ENCODE measurements at places on chromosomes 5 and 9.
A peak's percentile ranks its signal among the peaks of the same experiment; 100 is the strongest.

DNA sequence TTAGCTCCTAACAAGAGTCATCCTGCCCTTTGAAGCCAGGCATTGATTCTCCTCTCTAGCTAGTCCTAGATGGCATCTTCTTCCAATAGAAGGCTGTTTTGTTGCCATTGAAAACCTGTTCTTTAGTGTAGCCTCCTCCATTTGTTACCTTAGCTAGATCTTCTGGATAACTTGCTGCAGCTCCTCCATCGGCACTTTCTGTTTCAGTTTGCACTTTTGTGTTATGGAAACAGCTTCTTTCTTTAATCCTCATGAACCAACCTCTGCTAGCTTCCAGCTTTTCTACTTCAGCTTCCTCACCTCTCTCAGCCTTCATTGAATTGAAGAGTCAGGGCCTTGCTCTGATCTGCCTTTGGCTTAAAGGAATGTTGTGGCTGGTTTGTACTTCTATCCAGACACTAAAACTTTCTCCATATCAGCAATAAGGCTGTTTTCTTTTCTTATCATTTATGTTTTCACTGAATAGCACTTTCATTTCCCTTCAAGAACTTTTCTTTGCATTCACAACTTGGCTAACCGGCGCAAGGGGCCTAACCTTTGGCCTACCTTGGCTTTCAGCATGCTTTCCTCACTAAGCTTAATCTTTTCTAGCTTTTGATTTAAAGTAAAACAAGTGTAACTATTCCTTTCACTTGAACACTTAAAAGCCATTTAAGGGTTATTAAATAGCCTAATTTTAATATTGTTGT is 166.5 kb upstream of the SLC12A2 start:
- no peak for DNase-seq

DNA sequence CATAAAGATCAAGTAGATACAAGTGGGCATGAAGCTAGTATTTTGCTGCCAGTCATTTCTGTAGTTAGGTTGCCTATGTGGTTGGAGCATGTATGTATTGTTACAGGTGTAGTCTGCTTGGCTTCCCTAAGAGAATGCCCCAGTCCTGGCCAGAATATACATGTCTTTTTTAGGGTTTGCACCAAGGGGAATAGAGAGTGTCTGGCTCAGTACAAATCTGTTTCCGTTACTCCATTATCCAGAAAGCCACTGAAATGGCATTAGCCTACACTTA is 23.2 kb downstream of the TGFBR1 start:
- no peak for DNase-seq

DNA sequence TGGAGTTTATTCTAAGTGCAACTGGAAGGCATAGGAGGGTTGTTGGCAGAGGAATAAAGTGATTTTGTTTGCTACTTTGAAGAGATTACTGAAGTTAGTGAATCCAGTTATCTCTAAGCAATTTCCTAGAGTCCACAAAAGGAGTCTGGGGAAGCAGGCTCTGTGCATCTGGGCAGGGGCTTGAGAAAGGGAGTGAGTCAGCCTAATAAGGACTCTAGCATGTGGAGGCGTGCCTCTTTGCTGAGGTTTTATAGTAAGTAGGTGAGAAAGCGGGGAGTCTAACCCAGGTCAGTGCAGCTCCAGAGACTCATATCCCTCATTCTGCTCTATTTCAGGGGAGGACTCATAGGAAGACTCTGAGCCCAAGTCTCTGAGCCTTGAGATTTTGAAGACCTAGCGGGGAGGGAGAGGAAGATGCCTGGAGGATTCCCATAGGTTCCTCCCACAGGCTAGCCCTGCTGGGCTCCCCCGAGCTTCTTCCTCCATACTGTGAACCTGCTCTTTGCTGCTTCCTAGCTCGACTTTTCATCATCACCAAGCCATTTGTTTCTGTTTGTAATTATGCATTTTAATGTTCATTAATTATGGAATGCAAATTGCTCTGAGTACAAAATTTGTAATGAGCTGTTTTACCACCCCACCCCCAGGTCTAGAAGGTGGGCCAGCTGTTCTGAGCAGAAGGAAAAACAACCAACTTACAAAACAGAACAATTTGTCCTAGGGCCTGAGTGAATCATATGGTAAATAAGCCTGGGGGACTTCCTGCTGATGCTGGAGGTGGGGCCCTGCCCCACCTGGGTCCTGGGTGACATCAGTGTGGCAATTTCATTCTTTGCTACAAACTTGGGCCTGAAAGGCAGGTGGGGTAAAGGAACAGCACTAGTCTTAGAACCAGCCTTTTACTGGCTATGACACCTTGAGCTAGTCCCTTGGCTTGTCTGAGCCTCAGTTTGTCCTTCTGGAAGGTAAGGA is 150.2 kb downstream of the TRIM32 start:
- DNase-seq: no peak

DNA sequence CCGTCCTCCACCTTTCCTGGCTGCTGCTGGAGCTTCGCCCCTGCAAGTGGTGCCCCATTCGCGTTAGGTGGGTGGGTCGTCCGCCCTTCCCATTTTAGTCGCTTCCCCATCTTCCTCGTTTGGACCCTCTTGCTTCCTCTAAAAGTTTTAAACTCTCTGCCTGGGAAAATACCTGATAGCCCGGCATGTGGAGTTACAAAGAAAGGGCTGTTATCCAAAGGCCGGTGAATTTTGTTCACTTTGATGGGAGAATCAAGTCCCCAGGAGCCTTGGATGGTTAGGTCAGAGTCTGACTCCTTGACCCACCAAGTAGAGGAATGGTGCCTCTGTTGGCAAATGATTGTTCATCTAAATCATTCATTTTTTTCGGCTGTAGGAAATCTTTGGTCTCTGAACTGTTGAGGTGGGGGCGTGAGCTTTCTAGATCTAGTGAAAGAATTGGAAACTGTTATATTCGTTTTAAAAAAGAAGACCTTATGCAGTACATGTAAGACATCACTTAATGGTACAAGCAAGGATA is 29.5 kb upstream of the APC start:
- no peak for DNase-seq

DNA sequence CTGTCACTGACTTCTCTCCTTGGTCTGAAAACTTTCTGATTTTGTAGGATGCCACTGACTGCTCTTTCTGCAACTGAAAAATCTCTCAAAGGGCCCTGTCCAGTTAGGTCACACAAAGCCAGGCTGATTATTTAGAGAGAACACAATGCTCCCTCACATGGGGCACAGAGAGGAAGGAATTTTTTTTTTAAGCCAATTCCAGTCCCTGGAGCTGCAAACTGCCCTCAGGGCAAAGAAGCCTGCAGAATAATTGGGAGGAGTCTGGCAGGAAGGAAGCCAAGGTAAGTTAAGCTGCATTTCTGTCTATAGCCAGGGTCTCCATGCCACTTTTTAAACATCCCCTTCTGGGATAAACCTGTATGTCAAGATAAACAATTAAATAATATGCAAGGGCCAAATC is 305.5 kb downstream of the ZSWIM6 start:
- DNase-seq: peak; percentile 43

DNA sequence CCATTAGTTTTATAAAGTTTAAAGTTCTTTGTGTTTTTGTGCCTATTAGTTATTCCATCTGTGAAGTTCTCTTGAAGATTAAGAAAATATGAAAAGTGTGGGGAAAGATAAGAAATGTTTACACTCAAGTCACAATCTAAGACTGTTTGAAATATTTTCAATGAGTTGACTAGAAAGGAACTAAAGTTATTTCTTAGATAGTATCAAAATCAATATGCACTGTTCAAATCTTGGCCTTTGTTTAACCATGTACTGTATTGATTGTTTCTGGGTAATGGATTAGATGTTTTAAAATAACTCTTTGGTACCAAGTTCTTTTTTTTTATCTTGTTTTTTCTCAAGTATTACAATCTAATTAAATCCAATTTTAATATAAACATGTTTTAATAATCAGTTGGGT is 46.0 kb downstream of the SMC5 start:
- no peak for DNase-seq

- DNase-seq: no peak
Measured at GRCh38 chr9:89508951-89509615, 11.2 kb upstream of the SEMA4D start.

DNA sequence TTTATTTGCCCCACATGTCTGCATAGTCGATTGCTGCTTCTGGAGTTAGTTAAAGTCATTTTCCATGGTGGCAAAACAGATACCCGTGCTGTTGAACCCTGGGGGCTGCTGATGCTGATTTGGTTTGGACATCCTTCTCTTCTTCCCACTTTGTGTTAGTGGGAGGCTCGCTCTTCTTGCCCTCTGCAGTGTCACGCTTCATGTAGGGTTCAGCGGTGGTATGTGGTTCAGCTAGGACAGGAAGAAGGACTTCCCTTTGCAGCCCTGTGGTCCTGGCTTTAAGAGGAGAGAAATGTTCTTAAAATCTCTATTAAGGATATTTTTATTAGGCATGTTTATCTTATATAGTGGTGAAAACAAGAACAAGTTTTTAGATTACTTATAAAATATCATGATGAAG is 36.2 kb downstream of the SLC36A1 start:
- DNase-seq: no peak

- no peak for DNase-seq
Measured at GRCh38 chr5:59792983-59793585, 100.4 kb downstream of the PDE4D start.

- no peak for DNase-seq
Measured at GRCh38 chr5:135364421-135365262, 34.4 kb downstream of the MACROH2A1 start.

DNA sequence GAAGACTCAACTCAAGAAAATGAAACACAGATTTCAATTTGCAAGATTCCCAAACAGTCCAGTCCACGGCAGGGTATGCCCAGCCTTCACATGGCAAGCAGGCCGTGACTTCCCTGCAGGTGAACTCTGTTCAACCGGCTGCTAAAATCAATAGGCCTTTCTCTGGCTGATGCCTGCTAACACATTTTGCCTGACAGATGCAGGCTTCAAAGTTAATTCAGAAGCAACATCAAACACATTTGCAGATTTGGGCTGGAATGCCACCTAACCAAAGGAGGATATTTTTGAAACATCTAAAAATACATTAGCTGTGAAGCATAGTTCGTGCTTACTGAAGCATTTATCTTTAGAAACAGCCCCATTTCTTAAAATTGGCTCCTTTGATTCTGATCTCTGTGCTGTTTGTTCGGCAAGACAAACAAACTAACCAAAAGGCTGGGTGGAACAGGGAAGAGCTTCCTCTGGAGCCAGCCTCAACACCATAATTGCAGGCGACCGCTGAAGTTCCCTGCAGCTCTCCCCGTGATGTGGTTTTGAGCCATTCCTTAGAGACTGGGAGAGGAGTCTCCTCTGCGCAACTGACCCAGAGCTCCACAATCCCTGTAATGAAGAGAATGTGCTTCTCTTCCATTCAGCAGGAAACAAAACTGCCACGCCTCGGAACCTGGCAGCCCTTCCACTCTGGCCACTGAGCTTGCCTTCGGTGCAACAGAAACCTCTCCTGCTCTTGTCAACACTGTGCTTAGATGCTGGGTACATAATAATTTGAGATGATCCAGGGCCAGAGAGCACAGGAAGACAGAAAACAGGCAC is 126.5 kb downstream of the MYO10 start:
- DNase-seq: no peak

DNA sequence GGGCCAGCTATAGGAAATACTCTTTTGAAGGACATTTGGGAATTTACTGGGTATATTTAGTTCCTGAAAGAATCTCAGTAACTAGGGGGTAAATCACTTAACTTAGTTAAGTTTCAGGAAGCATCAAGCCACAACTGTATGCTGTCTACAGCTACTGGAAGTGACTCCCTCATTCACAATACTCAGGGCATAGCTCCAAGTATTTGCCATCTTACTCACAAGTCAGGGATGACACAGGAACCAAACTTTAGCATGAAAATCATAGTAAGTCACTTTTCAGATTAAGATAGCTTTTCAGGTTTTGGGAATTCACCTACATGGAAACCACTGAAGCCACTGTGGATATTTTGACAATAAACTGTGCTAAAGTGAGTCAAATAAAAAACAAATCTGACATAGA is 242.4 kb upstream of the ATP10B start:
- no peak for DNase-seq

- no peak for DNase-seq
Measured at GRCh38 chr5:42399702-42400101, 23.5 kb upstream of the GHR start.

GRCh38 chr9:127336506-127337352 is 60.2 kb upstream of the SLC2A8 start:
- peak; percentile 13 for DNase-seq

DNA sequence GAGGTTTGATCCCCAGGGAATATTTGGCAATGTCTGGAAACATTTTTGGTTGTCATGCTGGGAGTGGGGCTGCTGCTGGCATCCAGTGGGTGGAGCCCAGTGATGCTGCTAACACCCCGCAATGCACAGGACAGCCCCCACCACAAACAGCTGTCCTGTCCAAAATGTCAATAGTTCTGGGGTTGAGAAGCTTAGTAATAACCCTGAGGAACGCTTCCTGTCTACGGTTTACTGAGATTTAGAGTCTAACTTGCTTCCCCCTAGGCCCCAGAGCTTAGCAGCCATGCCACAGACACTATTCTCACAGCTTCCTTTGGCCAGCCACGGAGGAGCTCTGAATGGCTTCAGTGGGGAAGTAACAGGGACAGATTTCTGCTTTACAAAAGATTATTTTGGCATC is 66.5 kb downstream of the MSX2 start:
- DNase-seq: no peak

- no peak for DNase-seq
Measured at GRCh38 chr5:102628441-102629175, 126.5 kb upstream of the PAM start.
